OCI-LY7 (cell line): ENCODE measurements at places on chromosomes 2 and 18.

DNA sequence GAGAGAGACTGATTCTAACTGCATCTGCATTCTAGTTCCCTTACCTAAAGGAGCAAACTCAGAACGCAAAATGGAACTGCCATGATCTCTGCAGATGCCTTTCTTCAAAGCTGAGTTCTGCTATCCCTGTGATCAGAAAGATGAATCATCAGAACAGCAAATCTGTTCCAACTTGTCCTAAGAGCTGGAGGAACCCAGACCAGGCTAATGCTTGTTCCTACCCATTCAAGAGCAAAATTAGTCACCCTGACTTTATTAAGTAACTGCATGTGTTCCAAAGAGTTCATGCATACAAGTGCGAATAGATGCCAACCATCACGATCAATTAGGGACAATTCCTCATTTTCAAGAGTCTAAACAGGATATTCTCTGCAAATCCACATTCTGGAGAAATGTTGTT lies 46.5 kb downstream of the MBP start:
- no peak for DNase-seq

DNA sequence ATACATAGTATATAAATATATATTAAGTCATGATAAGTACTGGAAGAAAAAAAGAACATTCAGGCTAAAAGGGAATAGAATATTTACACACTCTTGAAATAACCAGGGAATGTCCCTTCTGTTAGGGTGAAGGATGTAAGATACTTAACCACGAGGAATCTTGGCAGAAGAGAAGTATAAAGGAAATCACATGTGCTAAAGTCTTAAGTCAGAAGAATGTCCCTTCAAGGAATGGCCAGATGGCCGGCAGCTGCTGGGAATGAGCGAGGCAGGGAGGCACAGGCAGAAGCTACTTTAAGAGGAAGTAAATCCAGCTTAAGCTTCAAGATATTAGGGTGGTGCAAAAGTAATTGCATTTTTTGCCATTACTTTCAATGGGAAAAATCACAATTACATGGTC lies 5.5 kb downstream of the CCDC102B start:
- DNase-seq = no peak

GRCh38 chr2:1841903-1842791 lies 97.8 kb upstream of the PXDN start:
- no peak for DNase-seq

DNA sequence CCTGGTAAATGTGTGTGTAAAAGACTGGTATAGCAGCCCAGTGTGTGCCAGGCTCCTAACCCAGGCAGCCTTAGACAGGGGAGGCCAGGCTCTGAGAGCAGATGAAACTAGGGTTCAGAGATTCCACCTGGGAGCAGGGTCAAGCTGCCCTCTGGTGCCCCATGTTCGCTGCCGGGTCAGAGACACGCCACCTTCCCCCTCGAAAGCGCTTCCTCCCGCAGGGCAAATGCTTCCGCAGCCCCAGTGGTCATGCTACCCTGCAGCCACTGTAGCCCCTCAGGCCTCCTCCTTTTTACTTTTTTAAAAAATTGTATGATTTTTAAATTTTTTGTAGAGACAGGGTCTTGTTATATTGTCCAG lies 10.6 kb upstream of the KLF11 start:
- no peak for DNase-seq

DNA sequence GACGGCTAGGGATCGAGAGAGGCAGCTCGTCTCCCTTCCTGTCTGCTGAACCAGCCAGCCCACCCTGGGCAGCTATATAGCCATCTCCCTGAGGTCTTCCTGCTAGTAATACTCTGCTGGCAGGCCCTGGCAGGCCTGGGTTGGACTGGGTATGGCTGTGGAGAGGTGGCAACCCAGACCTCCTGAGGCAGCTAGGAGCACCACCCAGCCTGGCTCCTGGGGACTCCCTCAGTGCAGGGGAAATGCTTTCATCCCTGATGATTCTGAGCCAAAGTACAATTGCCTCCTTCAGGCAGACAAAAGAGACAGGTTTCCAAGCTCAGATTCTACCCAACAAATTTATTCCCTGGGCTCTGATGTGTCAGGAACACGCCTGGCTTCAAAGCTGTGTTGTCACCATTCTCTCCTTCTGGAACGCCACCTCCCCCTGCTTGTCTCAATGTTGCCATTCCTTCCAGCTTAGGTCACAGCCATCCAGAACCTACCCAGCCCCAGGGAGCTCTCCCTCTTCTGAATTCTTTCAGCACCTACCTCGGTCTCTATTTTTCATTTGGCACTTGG lies 4.7 kb upstream of the DNAJB2 start:
- no peak for DNase-seq

DNA sequence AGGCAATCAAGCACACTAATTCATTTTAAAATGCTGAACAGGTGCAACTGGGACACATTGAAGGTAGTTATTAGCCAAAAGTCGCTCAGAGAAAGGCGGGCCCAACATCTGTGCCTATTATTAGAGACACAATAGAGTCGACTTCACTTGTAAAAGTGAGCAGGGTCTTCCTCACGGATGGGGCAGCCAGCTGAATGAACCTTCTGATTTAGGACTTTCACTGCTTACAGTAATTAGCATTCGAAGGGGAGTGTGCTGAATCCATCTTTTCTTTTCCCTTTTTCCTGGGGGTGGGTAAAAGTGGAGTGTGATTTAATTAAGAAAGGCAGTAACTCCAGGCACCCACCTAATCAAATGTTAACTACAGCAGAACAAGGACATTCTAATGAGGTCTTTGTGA lies 677.7 kb downstream of the DCDC2C start:
- DNase-seq = no peak

DNA sequence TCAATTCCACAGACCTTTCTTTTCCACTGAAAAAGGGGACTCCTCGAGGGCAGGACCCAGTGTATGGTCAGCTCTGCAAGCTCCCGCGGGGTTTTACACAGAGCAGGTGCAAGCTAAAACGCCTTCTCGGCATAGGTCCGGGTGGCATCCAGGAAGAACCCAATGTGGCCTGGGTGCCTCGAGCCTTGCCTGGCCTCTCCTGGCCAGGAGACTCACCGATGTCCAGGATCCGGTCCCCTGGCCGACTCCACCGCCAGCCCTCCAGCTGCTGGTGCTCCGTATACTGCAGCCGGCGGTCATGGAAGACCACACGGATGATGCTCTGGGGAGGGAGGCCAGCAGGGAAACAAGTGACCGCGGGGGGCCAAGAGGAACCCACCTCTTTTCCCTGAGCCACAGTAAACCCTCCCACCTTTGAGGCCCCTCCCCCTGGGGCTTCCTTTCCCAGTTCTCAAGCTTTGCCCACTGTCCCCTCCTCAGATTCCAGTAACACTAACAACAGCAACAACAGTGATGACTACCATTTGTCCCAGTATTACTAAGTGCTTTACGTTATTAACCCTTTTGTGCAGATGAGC lies 36.1 kb downstream of the TFCP2L1 start:
- no peak for DNase-seq

- DNase-seq = peak; percentile 18
These were observed 38.7 kb downstream of the MCFD2 start for GRCh38 chr2:46876741-46877384.

GRCh38 chr2:19532547-19533196 lies 174.2 kb upstream of the OSR1 start:
- DNase-seq = no peak

DNA sequence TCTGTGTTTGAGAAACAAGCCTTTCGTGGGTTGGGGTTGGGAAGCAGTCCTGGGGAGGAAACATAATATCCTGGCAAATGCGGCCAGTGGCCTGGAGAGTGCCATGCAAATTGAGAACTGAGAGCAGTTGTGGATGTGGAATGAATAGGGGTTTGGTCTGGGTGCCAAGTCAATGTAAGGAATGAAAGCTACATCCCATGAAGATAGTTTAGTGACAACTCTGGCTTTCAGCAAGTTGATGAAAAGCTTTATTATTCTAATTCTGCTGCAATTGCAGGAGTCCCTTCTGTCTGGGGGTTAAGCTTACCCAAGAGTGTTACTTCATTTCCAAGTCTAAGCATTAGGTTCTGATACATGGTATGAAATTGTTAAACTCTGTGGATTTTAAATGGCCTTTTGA lies 771.6 kb downstream of the DPP10 start:
- DNase-seq = no peak

GRCh38 chr2:106531676-106532214 lies 44.6 kb downstream of the CD8B2 start:
- DNase-seq = no peak

DNA sequence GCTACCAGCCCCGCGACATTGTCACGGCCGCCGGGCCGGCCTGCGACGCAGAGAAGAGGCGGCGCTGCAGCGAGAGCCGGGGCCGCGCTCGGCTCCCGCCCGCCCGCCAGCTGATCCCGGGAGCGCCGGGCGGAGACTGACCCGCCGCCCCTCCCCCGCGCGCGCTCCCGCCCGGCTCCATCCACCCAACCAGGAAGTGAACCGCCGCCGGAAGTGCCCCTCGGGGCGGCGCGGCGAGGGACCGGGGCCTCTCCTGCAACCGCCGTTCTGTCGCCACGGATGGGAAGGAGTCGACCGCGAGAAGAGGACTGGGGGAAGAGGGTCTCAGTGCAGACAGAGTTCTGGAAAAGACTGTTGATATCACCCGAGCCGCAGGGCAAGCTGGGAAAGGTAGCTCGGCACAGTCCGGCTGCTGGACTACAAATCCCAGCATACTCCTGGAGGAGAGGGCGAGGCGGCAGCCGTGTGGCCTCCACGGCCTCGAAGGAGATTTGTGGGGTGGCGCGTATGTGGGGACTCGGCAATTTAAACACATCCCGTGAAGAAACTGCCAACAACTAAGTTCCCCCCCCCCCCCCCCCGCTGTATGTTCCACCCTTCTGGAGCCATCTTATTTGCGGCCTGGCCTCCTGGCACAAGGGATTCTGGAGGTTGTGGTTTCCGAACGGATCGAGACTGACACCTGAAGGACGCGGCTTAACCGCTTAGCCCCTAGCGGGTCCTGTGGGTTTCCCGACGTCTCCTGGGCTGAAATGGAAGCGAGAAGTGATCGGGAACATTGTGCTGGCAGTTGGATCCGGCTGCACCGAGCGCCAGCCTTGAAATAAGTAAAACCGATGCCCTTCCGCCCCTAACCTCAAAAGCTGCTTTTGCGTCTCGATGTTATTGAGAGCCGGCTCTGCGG lies at the start of gene AAK1:
AAK1 (minus strand) TSS at position 138 of the 904 bp plus-strand sequence. CDS start 699 bp downstream, outside the sequence.
- DNase-seq = peak; percentile 86

GRCh38 chr18:79948719-79949411 lies 2.6 kb downstream of the SLC66A2 start:
- DNase-seq = no peak

- DNase-seq = peak; percentile 97
These were observed at the start of gene NDUFV2 for GRCh38 chr18:9102508-9103375. Gene NDUFV2, plus strand, starts transcription at chr18:9102699. Its CDS starts 45 bp downstream, at chr18:9102744.

DNA sequence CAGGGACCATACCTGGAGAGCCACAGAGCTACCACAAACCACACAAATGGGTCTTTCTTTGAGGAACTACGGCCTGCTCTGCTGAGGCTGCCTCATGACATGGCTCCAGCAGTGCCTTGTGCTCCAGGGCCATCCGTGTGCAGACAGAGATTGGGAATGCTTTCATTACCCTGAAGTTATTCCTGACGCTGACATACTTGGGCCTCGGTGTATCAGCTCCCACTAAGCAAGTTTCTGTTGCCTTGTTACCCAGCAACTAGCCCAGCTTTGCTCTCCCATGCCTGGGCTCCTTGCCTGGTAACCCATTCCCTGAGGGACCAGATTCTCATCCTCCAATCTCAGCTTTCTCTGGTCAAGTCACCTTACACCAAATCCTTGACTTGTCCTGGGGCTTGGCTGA lies 80.3 kb upstream of the FZD7 start:
- DNase-seq = no peak

DNA sequence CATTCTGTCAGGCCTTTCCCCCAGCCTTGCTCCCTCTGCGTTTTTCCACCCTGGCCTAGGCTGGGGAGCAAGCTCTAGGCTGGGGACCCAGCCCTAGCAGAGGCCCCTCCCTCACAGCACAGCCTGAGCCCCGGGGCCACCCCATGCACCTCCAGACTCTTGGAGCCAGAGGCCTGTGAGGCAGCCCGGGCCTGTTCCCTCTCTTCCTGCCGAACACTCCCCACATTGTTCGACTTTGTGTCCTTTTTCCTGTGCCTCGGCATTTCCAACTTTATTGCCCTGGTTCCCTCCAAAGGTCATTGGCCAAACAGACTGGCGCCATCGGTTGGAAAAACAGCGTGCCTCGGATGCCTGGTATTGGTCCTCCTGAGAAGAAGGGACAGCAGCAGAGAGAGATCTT lies 79.7 kb downstream of the HS1BP3 start:
- DNase-seq = no peak

- DNase-seq = peak; percentile 18
These were observed 33.4 kb upstream of the KLHL29 start for GRCh38 chr2:23351388-23352141.

- DNase-seq = no peak
These were observed 1.4 kb downstream of the FZD5 start for GRCh38 chr2:207768168-207768865.

DNA sequence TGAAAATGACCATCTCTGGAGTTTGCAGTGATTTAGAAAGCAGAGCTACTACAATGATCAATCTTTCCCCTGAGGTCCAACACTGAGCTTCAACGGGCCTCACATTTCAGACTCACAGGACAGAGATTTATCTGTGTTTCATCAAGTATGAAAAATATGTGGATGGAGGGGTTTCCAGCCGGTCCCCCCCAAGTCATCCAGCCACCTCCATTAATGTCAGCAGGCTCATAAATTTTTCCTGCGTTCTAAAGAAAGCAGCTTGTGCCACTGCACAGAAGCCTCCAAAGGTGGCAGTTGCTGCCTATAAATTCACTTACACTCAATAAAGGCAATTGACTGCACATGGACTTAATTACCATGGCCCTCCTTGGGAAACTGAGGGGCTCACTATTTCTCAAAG lies 117.4 kb upstream of the ACKR3 start:
- DNase-seq = no peak

GRCh38 chr18:10011061-10011460 lies 97.2 kb downstream of the VAPA start:
- DNase-seq = no peak

- no peak for DNase-seq
These were observed 8.4 kb downstream of the HOXD3 start for GRCh38 chr2:176165370-176166050.

GRCh38 chr2:2871480-2872308 lies 505.9 kb downstream of the EIPR1 start:
- DNase-seq = no peak

DNA sequence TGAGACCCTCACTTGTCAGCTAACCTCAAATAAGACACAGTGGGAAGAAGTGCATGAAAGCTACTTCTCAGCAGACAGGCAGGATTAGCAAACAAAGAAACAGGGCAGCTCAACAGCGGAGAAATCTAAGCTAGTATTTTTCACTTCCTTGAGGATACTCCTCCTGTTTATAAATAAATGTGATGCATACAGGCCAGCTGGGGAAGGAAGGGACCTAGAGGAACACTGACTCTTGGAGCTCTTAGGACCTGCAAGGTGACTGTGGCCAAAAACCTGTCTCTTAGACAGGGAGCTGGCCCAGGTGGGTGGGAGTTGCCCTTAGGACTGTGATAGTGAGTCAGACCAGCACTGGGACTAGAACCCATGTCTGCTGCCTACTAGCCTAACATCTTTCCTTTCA lies 4.8 kb downstream of the REEP1 start:
- DNase-seq = no peak
